ENCODE measurements at places on chromosomes 16 and 17. TPM values are rescaled to one million over a fixed set of nuclear protein-coding genes. Genes with fewer than 3 reads are reported as not detected.

- no peaks in the 10 kb centered on the region for H3K27me3 ChIP-seq
- H3K36me3 ChIP-seq, result peaks cover 61% of the 10 kb centered on the region
- peaks cover 43% of the 10 kb centered on the region for H3K4me1 ChIP-seq
- peak overlapping the region; percentile 91 for H3K27ac ChIP-seq
These were observed 669 bp downstream of the RNF167 start for GRCh38 chr17:4940555-4941318.

GRCh38 chr16:83215406-83216001, 588.7 kb downstream of the CDH13 start:
- H3K4me1 ChIP-seq, result no peaks in the 10 kb centered on the region
- H3K4me3 ChIP-seq, result no peak overlapping the region
- no peaks in the 10 kb centered on the region for H3K27me3 ChIP-seq
- peak; percentile 73 for DNase-seq
- H3K36me3 ChIP-seq, result no peaks in the 10 kb centered on the region

DNA sequence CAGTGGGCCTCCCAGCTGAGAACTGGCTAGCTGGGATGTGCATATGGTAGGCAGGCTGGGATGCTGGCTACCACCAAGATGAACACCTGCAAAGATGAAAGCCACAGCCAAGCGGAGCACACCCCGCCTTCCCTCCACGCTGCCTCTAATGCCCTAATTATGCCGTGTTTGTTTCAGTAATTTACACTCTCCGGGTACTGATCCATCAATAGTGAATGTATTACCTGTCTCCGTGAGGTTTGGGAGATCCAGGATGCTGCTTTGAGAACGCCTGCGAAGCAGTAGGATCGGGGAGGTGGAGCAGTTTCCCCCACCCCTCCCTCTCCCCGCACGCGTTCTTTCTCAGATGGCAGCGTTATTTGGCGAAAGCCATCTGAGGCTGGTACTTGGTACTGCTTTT, 28.9 kb upstream of the GSE1 start:
- no peaks in the 10 kb centered on the region for H3K27me3 ChIP-seq
- no peak for DNase-seq
- H3K36me3 ChIP-seq, result no peaks in the 10 kb centered on the region

Gene GRIN2A
- total RNA-seq, result 1.5 TPM

Gene TEX14
- under 0.01 TPM for total RNA-seq

Gene GALR2
- total RNA-seq, result not detected

GRCh38 chr17:45221081-45222013, at the start of gene FMNL1:
TSS of gene FMNL1 (plus strand) at chr17:45221885. CDS start at chr17:45222125, 240 bp downstream.
- peak within 1 kb of the TSS; percentile 65 for H3K4me3 ChIP-seq
- H3K27ac ChIP-seq, result no peak within 1 kb of the TSS
- H3K27me3 ChIP-seq, result peaks cover 30% of the 10 kb centered on the region

Gene NPW
- not detected for total RNA-seq

DNA sequence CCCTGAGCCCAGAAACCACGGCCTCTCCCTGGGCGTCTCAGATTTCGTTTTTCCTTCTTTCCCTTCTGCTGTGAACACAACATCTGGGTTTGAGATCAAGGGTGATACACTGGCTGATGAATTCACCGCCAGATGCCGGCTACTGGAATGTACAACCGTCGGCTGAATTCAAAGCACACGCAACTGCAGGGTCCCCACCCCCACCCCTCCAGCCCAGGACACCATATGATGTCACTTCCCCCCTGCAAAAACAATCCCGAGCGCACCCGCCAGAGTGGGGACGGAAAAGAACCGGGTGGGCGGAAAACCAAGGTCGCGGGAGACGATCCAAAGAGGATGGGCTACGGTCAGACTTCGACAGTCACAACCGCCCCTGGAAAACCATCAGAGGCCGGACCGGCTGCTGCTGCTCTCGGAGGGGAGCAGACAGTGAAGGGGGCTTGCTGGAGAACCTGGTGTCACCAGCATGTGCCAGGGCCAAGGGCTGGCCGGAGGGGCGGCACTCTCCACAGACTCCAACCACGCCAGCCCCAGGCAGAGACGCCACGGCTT, 23.3 kb downstream of the CEP295NL start:
- H3K27me3 ChIP-seq, result no peaks in the 10 kb centered on the region
- H3K4me1 ChIP-seq, result peaks cover 50% of the 10 kb centered on the region
- H3K36me3 ChIP-seq, result peaks cover 6% of the 10 kb centered on the region
- peak overlapping the region; percentile 34 for H3K4me3 ChIP-seq
- H3K27ac ChIP-seq, result peak overlapping the region; percentile 94

Gene SLFN14
- total RNA-seq, result under 0.01 TPM

Gene KRT13
- not detected for total RNA-seq

GRCh38 chr17:38608648-38609047, 2.9 kb upstream of the SRCIN1 start:
- peak; percentile 35 for DNase-seq
- H3K27me3 ChIP-seq, result peaks cover 65% of the 10 kb centered on the region
- no peaks in the 10 kb centered on the region for H3K4me1 ChIP-seq
- H3K27ac ChIP-seq, result no peak overlapping the region
- H3K4me3 ChIP-seq, result no peak overlapping the region
- H3K36me3 ChIP-seq, result no peaks in the 10 kb centered on the region

GRCh38 chr17:34601416-34601815, 22.0 kb downstream of the TMEM132E start:
- no peaks in the 10 kb centered on the region for H3K36me3 ChIP-seq
- no peaks in the 10 kb centered on the region for H3K27me3 ChIP-seq
- DNase-seq, result no peak
- H3K4me1 ChIP-seq, result no peaks in the 10 kb centered on the region
- H3K27ac ChIP-seq, result no peak overlapping the region
- H3K4me3 ChIP-seq, result no peak overlapping the region

GRCh38 chr16:55532227-55532626, 23.4 kb downstream of the LPCAT2 start:
- peaks cover 21% of the 10 kb centered on the region for H3K36me3 ChIP-seq
- no peak for DNase-seq
- no peak overlapping the region for H3K4me3 ChIP-seq

Gene TEKT5
- total RNA-seq, result 0.29 TPM

Gene NTN3
- 0.36 TPM for total RNA-seq

Gene UTP4
- 18.0 TPM for total RNA-seq

Gene LRRC37A
- 6.2 TPM for total RNA-seq

- peak overlapping the region; percentile 81 for H3K27ac ChIP-seq
- peak; percentile 70 for DNase-seq
- H3K27me3 ChIP-seq, result no peaks in the 10 kb centered on the region
- peaks cover 18% of the 10 kb centered on the region for H3K36me3 ChIP-seq
These were observed 1.3 kb downstream of the NQO1 start for GRCh38 chr16:69724981-69725479.

GRCh38 chr17:21131137-21131536, 4.4 kb downstream of the DHRS7B start:
- DNase-seq, result no peak
- H3K4me1 ChIP-seq, result peaks cover 12% of the 10 kb centered on the region
- no peak overlapping the region for H3K27ac ChIP-seq
- H3K27me3 ChIP-seq, result no peaks in the 10 kb centered on the region
- H3K4me3 ChIP-seq, result no peak overlapping the region

Gene SLC16A6
- 1.4 TPM for total RNA-seq

Measured in osteoblast (primary cell).